ENCODE measurements at places on chromosomes 11 and 22.

- no peak for DNase-seq
These were observed 66.7 kb upstream of the NUP50 start for GRCh38 chr22:45097061-45097460.

GRCh38 chr11:60971520-60971919, at the start of gene CD6:
CD6 (plus strand) TSS chr11:60971680; CDS start chr11:60971866, 186 bp downstream.
- DNase-seq = no peak

DNA sequence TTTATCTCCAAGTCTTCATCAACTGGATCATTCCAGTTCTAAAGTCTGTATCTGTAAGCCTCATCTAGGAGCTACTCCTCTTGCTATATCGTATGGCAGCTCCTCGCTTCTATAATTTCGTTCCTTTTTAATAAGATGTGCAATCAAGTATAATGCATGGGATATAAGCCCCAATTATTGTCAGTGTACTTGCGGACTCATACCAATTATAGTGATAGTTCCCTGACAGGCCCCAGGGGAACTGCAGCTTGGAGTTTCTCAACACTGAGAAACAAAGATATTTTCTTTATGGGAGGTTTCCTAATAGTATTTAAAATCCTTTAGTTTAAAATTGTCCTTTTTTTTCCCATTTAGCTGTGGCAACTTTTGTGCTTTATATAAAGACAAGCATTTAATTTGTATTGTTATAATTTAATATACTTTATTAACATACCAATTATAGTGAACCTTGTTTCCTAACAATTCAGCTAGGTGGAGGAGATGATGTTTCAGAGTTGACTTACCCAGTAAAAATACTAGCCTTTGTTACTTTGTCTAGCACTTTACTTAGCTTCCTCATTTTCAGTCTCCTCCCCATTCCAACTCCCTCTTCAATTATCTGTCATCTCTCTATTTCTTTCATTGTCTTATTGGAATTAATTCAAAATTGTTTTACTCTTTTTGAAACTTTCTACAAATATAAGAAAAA, 25.3 kb upstream of the DDX17 start:
- DNase-seq = no peak

DNA sequence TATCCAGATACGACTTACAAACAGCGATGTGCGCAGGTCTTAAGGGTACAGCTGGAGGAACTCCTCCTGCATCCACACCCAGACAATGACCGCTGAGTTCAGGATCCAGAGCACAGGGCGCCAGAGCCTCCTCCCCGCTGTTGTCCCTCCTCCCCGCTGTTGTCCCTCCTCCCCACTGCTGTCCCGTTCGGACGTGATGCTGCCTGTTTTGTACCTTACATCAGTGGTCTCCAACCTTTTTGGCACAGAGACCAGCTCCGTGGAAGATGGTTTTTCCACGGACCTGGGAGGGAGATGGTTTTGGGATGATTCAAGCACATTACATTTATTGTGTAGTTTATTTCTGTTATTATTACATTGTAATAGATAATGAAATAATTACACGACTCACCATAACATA, 62.0 kb downstream of the PHF21B start:
- no peak for DNase-seq

GRCh38 chr11:104343578-104343977, 179.6 kb upstream of the PDGFD start:
- no peak for DNase-seq

GRCh38 chr11:119108146-119108856, 1.2 kb downstream of the C2CD2L start:
- DNase-seq = no peak

- DNase-seq = no peak
These were observed 102.1 kb downstream of the ARHGAP32 start for GRCh38 chr11:129090056-129090455.

DNA sequence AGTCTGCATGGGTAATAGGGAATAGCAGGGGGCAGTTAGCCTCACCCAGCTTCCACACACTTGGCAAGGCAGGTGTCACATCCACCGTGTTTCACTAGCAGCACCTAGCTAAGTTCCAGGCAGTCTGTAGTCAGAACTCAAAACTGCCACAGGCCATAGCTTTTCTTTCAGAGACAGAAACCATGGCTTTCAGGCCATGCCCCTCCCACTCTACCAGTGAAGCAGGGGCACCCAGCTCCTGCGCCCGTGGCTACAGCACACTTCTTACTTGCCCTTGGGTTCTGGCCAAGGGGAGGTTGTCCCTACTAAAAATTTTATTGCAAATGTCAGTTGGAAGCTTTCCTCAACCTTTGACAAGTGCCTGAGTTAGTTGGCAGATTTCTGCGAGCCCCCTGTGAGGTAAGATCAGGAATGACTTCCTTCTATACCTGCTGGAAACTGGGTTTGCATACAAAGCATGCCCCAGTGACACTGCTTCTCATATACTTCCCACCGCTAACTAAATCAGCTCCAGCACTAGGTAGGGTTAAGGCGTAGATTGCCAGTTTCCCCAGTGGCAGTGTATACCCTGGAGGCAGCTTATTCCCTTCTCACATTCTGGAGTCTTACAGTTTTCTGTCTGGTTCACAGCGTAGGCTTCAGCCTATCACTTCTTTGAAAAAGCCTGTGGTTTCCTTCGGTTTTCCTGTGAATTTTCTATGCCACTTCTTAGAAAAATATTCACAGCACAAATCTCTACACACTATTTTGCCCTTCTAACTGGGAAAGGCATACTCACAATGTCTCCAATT, 139.0 kb upstream of the LUZP2 start:
- DNase-seq = no peak

GRCh38 chr11:73384872-73385689, 8.9 kb downstream of the RELT start:
- DNase-seq = no peak

GRCh38 chr11:2586793-2587131, 113.0 kb downstream of the KCNQ1OT1 start:
- no peak for DNase-seq

GRCh38 chr22:36578619-36579018, 49.7 kb upstream of the EIF3D start:
- no peak for DNase-seq

DNA sequence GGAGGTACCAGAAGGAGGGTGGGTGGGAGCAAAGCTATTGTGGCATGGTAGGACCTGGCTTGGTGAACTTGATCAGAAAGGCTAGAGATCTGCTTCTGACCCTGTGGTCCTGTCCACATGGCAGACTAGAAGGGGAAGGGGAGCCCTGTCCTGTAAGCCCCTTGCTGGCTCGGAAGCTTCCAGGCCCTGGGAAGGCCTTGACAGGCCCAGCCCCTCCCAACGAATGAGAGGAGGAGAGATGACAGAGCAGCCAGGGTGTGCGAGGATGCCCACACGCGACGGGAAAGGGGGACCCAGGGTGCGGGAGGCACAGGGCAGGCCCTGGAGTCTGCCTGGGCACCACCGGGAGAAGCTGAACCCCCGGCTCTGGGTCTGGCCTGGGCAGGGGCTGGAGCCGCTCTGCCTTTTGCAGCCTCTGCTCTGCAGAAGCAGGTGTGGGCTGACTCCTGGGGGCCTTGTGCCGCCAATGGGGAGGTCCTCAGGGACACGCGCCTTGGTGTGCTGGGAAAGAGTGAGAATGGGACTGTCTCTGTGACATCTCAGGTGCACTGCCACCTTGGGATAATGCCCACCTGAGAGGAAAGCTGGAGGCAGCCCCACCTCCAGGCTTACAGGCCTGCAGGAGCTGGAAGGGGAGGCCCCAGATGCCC, 1447.5 kb downstream of the BRD1 start:
- DNase-seq = no peak

DNA sequence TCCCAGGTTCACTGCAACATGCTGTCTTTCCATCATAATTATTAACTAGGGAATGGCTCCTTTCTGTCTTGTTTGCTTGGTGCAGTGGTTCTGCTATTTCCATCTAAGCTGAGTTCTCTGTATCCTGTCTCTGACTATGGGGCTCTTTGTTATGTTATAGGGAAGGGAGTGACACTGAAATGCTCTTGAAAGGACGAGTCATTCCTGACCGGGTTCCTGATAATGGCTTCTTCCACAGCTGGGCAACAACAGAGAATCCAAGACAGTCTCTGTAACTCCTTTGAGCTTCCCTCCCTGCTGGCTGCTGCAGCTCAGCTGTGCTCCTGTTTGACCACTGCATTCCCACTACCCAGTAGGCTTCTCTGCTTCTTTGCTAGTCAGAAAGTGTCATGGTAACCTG, 24.1 kb downstream of the OR2AT4 start:
- DNase-seq = no peak

GRCh38 chr11:2763984-2764383, 64.2 kb upstream of the KCNQ1OT1 start:
- DNase-seq = no peak

GRCh38 chr11:15629690-15630321, 515.1 kb downstream of the INSC start:
- DNase-seq = no peak
